Renal cortex interstitium (tissue), 15 donors: ENCODE measurements at places on chromosomes 13 and 19.

DNA sequence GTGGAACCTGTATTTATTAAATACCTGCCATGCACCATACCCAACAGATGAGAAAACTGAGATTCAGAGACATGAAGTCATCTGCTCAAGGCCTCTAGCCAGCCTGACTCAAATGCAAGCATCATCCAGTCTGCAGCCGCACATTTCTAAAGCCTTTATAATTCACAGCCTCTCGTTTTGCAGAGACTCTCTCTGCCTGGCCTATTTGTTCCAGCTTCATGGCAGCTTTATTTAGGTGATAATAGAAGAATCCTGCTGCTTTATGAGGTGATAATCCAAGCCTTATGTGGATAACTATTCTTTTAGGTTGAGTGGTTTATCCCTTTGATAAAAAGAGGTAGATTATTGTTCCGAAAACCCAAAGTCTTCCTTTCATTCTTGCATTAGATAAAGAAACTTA lies 58.4 kb downstream of the OXGR1 start:
- DNase-seq: no peak

DNA sequence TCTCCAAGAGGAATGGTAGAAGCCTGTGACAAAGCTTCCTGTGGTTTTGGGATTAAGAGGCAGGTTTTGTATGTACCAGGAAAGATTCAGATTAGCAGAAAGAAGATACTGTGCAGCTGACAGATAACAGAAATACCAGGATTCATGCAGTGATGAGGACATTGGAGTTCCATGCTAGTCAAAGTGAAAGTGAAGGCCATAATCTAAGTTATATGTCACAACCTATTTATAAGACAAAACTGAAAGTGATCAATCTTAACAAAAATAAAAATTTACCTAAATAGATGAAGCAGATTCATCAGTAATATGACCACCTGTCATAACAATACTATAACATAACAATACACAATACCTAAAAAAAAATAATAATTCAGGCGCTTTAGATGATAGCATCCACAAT lies 1305.2 kb upstream of the PCDH9 start:
- DNase-seq: no peak

GRCh38 chr19:55525289-55526101 lies 11.4 kb downstream of the SBK2 start:
- DNase-seq: no peak

GRCh38 chr19:48784527-48784926 lies 26.3 kb downstream of the BCAT2 start:
- no peak for DNase-seq

- DNase-seq: no peak
These were observed 15.2 kb downstream of the RCN3 start for GRCh38 chr19:49543032-49543431.

DNA sequence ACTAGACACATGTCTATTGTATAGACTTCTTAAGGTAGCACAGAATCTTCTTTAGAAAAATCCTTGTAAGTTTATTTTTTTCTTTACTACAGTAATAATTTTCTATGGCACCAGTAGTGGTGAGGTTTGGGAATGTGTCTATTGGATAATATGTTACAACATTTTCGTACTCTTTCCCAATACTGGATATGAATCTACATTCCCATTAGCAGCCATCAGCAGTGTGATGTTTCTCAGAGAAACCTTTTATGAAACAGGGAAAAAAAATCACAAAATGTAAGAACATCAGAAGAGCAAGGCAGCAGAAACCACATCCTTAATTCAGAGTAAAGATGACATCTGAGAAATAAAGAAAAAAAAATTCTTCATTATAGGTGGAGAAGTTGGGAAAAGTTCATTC lies 83.3 kb downstream of the POSTN start:
- DNase-seq: no peak

DNA sequence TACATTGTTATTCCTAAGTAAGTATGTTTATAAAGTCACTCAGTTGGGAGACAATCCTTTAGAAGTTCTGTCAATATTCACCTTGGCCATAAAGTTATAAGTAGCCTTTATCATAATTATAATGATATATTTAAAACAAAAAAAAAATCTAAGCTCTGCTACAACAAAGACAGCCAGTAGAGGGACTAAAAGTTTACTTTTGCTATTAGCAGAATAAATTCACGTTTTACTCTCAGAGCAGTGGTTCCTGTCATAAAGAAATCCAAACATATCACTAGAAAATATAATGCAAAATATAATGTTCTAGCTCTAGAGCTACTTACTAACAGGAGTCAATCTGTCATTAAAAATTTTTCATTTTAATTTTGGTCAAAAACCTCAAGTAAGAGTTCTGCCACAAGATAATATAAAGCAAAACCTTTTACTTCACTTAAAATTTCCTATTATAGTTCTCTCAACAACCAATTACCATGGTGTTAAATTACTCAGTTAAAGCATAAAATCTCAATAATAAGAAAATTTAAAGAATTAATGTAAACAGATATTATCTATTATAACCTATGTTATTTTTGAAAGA lies 17.7 kb downstream of the INTS6 start:
- no peak for DNase-seq

- DNase-seq: no peak
These were observed 41.6 kb upstream of the HNRNPA1L2 start for GRCh38 chr13:52600666-52601065.

DNA sequence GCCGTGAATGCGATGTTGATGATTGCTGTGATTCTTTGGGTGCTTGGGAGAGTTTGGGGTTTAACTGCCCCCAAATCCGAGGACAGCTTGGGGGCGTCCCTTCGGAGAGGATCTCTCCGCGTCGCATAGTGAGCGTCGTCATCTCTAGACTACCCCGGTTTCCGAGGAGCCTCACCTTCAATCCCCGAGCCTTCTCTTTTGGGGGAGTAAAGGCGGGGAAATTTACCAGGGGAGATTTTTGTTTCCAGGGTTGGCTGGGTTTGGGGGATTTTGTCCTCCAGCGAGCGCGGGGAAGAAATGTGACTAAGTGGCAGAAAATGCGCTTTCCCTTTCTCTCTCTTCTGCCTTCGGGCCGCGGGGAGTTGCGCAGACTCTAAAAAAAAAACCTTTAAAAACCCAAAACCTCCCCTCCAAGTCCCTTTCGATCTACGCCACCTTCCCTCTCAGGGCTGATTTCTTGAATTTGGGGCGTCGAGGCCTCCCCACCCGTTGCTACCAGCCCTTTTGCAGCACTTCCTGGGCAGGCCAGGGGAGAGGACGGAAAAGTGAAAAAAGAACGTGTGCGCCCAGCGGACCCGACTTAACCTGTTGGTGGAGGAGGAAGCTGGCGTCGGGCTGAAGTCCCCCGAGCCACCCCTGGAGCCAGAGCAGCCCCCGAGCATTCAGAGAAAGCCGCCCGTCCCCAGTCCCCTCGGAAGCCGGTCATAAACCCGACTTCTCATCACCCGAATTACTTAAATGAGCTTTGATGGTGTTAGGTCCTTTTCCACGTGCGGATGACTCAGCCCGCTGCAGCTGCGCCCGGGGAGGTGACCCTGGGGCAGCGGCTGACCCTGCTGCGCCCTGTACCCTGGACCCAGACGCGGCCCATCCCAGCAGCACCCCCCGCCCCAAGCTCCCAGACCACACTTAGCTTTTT lies 17.7 kb downstream of the NFIX start:
- no peak for DNase-seq

DNA sequence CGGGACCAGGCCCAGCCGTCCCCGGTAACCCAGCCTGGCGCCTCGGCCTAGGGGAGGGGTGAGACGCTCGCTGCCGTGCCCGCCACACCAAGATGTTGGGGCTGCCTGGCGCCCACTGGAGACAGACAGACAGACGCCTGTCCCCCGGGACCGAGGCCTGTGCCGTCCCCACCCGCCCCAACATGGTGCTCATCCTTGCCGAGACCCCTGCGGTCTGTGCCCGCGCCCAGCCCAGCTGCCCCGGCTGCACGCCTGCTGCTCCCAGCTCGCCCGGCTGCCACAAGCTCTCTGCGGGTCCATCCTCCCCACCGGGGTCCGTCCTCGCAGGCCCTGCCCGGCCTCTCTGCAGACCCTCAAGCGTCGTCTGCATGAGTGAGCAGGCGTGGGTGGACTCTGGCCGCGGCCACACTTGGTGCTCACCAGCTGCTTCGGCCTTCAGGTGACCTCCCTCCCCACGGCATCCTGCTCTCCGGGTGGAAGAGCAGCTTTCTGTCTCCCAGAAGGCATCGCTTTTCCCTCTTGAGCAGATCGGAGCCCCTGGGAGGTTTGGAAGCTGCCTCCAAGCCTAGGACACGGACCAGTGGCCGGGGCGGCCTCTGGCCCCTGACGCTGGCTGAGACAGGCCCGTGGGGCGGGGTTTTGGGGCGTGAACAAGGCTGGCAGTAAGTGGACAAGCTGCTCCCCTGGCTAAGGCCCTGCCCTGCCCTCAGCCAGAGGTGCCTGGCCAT lies 6.7 kb upstream of the TMPRSS9 start:
- no peak for DNase-seq

GRCh38 chr19:54572696-54573311 lies 786 bp upstream of the LILRA2 start:
- no peak for DNase-seq

DNA sequence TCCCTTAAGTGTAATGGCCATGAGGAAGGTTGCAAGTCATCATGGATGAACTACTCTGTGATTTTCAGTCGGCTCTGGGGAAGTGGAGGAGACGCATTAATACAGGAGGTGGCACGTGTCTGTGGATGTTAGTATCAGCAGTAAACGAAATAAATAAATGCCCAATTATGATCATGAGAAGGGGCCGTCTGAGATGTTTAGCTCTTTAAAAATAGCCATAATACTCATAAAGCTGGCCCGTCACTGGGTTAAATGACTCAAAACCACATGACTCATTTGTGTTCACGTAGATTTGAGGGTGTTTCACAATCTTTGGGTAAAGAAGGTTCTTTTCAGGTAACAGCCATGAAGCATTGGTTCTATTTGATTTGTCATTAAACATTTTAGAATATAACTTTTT lies 620.6 kb downstream of the GPC6 start:
- no peak for DNase-seq

GRCh38 chr13:77599351-77599750 lies 63.8 kb downstream of the SCEL start:
- DNase-seq: no peak

- no peak for DNase-seq
These were observed at the start of gene ZFR2 for GRCh38 chr19:3868770-3869456. Gene ZFR2 (minus strand): TSS chr19:3869038. CDS start chr19:3869017, 21 bp downstream.

DNA sequence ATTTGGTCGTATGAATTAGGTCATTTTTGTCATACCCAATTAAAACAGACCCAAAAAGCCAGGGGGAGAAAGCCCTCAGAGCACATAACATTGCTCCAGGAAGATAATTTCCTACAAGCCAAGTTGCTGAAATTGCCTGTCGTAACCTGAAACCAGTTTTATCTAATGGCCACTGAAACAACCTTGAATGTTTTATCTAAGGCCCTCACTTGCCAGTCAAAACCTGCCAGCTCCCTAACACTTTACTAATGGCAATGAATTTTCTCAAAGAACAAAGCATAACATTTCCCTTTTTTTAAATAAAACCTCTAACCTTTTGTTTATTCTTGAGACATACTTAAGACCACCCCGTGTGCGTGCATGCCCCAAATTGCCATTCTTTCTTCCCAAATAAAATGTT lies 496.2 kb upstream of the KLHL1 start:
- DNase-seq: no peak

DNA sequence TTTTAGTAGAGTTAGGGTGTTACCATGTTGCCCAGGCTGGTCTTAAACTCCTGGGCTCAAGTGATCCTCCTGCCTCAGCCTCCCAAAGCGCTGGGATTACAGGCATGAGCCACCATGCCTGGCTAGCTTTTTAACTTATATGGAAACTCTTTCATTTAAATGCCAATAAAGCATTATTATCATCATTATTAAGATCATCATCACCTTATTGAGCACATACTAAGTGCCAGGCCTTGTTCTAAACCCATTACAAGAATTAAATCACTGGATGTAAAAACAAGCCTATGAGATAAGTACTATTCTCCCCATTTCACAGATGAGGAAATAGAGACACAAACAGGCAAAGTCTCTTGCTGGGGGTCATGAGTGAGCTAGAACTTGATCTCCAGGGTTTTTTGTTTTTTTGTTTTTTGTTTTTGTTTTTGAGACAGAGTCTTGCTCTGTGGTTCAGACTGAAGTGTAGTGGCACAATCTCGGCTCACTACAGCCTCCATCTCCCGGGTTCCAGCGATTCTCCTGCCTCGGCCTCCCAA lies 1.3 kb downstream of the GMFG start:
- DNase-seq: no peak

- peak; percentile 99 for DNase-seq
These were observed at the start of gene RPL13A for GRCh38 chr19:49487277-49488045. Gene RPL13A (plus strand): TSS chr19:49487608. CDS start chr19:49487630, 22 bp downstream.

DNA sequence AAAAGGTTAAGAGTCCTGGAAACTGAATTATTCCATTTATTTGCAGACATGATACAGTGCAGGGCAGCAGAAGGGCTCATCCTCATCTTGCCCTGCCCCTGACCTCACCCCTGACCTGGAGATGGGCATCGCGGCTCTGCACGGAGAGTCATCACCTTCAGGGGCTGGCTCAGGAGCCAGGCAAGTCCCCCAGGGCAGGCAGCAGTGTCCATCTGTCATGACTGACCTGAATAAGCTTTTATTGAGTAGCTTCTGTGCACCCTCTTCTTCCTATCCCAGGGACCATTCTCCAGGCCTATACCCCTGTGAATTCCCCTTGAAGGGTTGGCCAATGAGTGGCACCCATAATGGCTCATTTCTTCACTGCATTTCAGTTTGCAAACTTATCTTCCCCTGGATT lies 484.2 kb downstream of the ZNF536 start:
- DNase-seq: no peak

- DNase-seq: no peak
These were observed 1.9 kb downstream of the ZNF493 start for GRCh38 chr19:21398851-21399250.

DNA sequence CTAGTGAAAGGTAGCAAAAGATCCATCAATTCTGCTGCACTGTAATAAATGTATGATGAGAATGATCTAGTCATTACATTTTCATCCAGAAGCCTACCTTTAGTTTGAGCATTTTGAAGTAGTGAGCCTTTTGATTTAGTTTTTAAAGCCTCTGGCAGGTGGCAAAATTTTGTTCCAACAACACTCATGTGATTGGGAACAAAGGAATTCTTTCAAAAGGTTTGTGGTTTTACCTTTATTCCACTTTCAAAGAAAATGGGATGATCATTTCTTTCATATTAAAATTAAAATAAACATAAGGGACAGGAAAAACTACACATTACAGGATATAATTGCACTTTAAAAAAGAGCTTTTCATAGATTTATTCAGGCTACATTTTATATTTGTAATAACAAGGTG lies 260.2 kb downstream of the DACH1 start:
- DNase-seq: no peak

GRCh38 chr13:38582133-38582532 lies 104.7 kb upstream of the FREM2 start:
- peak; percentile 29 for DNase-seq

DNA sequence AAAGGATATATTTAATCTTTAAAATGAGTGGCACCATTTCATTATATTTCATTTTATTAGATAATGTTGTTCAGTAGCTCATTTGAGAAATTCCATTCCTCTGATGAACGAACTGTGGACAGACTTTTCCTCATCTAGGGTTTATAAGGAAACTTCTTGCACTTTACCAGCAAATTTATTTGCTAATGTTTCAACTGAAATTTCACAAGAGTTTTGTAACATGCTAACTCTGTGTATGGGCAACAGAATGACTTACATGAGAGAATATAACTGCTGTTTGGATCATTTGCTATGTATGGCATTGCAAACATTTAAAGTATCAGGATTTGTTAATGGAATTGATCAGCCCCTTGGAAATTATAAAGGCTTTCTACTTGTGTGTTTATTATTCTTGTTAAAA lies 3.7 kb upstream of the IRS2 start:
- DNase-seq: no peak

GRCh38 chr19:4083677-4084546 lies 17.2 kb upstream of the ZBTB7A start:
- DNase-seq: peak; percentile 71
